ENCODE measurements at places on chromosomes 11 and 22. TPM values are rescaled to one million over a fixed set of nuclear protein-coding genes. Genes with fewer than 3 reads are reported as not detected.

The APLNR gene
- not detected for total RNA-seq

- DNase-seq, result no peak
Observed at GRCh38 chr22:43854121-43854785, 8.1 kb downstream of the SULT4A1 start.

DNA sequence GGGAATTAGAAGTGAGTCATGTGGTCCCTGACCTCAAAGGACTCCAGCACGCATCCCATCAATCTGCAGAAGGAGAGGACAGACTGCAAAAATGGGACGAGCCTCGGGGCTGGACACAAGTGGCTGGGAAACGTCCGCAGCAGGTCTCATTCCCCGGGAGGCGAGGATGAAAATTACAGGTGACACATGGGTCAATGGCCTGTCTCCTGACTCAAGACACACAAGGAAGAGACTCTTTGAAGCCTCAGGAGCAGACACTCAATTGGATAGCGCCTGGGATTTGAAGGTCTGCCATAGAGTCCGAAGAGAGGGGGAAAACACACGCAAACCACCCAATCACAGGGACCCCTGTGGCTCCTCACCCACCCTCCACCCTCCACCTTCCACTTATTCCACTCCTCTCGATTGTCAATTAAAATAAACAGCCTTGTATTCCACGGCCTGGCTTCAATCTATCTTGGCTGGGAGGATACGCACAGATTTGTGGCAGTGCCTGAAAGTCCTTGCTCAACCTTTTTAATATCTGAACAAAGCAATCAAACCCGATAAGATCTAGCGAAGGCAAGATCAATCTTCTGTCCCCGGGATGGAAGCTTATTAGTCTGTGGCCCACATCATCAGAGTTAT, 101.8 kb upstream of the CADM1 start:
- DNase-seq, result no peak

GRCh38 chr11:13210424-13210823, 67.2 kb upstream of the BMAL1 start:
- peak; percentile 91 for DNase-seq
